CD4-positive, CD25-positive, alpha-beta regulatory T cell (primary cell): ENCODE measurements at places on chromosomes 5 and 9. TPM values are rescaled to one million over a fixed set of nuclear protein-coding genes. Genes with fewer than 3 reads are reported as not detected.
A peak's percentile ranks its signal among the peaks of the same experiment; 100 is the strongest.

- no peak for DNase-seq
Observed at GRCh38 chr9:69472101-69472620, 147.1 kb downstream of the ENTREP1 start.

GRCh38 chr9:100213730-100214477 is 114.9 kb downstream of the INVS start:
- no peak for DNase-seq

- no peak for DNase-seq
Observed at GRCh38 chr5:134178096-134178419, 1.3 kb upstream of the SKP1 start.

DNA sequence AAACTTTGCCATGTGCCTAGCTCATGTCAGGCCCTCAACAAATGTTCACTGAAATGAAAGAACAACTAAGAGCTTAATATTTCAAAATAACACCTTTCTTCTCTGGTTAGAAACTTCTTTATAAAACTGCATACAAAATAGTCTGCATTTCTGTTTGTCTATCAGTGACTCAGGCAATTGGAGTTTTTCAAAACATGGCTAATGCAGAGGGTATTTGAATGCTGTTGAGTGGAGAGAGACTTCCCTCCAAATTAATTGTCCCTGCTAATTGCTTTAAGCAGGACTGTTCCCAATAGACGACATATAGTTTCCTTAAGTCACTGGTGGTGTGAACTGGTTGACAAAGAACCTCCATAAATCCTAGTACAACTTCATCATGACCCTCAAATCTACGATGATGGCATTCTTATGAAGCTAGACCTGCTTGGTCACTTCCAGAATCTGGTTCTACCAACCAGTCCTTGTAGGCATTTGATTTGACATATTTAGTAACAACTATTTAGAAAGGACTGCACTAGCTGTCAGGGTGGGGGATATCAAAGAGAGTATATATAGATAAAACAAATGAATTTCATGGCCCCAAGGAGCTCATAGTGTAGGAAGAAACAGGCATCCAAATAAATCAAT is 84.5 kb downstream of the PRLR start:
- no peak for DNase-seq

DNA sequence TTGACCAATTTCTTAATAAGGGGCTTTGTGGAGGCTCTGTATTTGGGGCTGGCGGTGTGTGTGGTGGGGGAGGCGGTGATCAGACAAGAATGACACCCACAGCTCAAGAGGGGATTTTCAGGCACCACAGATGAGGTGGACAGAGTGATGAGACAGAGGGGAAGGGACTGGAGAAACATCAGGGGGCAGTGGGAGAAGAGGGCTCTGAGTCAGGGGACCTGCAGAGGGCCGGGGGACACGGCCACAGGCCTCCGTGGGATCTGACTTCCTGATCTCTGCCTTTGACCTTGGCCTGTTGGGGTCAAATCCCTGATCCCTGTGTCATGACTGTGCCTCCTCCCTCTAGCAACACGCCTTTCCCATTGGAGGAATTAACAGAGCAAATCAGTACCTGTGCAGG is 197.7 kb downstream of the C9orf50 start:
- DNase-seq = no peak

DNA sequence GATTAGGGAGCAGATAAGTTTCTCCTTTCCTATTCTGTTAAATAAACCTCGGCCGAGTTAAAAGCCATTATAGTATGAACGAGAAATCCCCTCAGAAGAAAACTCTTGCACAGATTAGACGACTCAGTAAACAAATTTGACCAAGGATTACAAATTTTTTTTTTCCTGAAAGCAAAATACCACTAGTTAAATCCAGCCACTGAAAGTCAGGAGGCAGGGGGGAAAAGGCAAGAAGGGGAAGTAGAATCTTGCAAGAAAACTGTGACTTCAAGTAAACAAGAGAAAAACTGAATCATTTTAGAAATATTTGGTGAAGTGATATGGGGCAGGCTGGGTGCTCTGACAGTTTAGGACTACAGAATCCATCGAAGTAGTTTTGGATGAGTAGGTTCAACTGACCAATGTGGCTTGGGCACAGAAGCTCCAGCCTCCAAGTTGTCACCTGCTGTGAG is 251.0 kb downstream of the DENND1A start:
- DNase-seq = no peak

GRCh38 chr5:98458004-98458403 is 315.5 kb upstream of the RGMB start:
- DNase-seq = no peak

- no peak for DNase-seq
Observed at GRCh38 chr9:2939368-2939767, 95.5 kb upstream of the PUM3 start.

DNA sequence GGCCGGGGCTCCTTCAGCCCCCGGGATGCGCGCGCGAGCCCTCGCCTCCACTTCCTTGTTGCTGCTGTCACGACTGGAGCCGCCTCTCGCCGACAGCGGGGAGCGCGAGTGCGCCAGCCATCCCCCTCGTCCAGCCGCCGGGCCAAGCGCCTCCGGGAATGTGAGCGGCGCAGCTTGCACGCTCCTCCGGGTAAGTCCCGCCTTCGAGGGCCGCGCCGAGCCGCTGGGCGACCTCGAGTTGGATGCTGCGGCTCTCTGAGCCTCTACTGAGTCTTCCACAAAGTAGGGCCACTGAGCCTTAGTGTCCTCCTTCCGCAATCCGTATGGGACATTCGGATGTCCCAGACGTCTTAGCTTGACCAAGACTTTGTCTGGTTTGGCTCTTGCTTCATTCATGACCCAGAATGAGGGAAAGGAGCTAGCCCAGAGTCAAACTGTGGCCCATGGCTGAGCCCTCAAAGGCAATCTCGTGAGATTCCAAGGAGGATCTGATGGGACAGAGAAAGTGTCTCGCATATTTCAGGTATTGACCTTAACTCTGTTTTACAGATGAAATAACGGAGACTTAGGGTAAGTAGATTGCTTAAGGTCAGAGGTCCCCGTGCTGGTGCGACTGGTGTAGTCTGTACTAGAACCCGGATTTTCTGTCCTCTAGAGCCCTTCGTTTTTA is 586 bp downstream of the HMGXB3 start:
- peak; percentile 58 for DNase-seq

- DNase-seq = no peak
Observed at GRCh38 chr9:97831843-97832636, 21.0 kb upstream of the FOXE1 start.

- DNase-seq = no peak
Observed at GRCh38 chr9:92432350-92432749, 8.1 kb upstream of the OMD start.

DNA sequence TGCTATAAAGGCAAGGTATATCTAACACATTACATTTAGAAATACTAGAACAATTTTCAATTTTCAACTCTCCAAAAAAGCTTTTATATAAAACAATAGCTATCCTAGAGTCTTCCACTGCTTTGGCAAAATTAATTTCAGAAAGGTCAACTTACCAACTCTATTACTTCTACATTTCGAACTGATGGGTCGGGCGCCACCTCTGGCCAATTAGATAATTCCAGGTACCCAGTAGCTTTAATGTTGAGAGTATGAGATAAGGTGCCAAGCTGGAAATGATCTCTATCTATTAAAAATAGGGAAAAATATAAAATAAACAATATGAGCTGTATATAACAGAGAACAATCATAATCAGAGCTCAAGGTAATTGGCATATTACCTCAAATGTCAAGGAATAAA is 166.6 kb downstream of the AP3B1 start:
- DNase-seq = no peak

GRCh38 chr5:150615141-150615699 is 25.2 kb upstream of the SYNPO start:
- DNase-seq = no peak

GRCh38 chr5:155263381-155263780 is 249.8 kb downstream of the KIF4B start:
- DNase-seq = no peak

DNA sequence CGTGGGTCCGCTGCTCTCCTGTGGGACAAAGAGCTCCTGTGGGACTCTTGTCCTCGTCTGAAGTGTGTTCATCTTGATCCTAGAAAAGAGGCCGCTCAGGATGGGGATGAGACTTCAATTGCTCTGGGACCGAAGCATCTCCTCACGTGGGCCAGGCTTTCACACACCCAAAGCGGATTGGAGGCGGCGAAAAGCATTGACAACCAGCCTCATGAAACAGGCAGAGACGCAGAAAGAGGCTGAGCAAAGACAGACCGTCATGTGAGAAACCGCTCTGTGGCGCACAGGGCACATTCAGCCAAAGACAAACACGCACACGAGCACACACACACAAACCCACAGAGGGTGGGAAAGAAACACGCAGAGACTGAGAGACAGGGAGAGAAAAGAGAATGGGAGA is 479.5 kb downstream of the SPATA31A7 start:
- no peak for DNase-seq

DNA sequence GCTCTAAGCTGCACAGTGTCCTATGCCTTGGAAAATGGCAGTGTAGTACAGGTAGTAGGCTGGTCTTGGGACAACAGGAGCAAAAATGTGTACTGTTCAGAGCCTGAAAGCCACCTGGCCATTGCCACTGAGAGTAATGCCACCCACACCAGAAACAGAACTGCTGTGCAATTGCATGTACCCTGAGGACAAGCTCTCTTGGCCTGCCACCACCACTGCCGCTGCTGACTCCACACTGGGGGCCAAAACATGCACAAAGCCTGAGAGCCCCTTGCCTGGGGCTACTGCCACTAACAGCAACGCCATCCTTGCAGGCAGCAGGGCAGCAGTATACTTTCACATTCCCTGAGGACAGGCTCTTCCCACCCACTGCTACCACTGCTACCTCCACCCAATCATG is 251.9 kb upstream of the CDH12 start:
- no peak for DNase-seq

GRCh38 chr5:133969654-133970324 is 1.4 kb upstream of the C5orf15 start:
- no peak for DNase-seq

DNA sequence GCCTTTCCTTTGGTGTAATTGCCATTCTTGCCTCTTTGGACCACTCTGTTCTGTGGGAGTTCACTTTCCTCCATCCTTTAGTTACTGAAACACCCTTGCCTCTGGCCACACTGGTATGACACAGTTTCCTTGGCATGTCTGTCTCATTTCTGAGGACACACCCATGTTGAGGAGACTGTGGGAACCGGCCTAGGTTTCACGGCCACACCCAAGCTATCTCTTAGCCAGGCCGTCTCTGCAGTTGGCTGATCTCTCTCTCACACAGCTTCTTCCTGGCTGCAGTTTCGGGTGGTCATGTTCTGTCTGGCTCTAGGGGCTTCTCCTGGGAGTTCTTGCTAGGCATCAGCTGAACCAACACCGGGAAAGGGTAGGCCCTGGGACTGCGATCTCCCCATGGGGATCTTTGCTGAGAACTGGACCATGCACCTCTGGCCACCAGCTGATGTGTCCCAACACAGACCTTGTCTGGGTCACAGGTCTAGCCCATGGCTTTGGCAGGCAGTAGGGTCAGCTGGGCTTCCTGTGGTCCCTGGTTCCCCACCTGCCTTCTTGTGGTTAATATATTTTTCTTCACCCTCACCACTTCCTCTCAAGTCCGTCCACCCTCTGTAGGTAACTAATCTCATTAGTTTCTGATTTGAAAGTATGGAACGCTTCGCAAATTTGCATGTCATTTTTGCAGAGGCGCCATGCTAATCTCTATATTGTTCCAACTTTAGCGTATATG is 24.9 kb downstream of the ARHGEF37 start:
- peak; percentile 26 for DNase-seq

The TMEFF1 gene
- polyA plus RNA-seq = not detected

The GBGT1 gene
- polyA plus RNA-seq = not detected

The SLC36A2 gene
- not detected for polyA plus RNA-seq

The GRAMD2B gene
- polyA plus RNA-seq = 6.5 TPM

The OR2S2 gene
- polyA plus RNA-seq = not detected
